B cell (primary cell): ENCODE measurements at places on chromosomes 5 and 9. TPM values are rescaled to one million over a fixed set of nuclear protein-coding genes. Genes with fewer than 3 reads are reported as not detected.

Gene CFAP90
- not detected in 2 replicates for polyA plus RNA-seq

Gene TIMD4
- polyA plus RNA-seq, result 0.07 and 0.16 TPM in 2 replicates

Gene ANKRD31
- 0.06 and 0.09 TPM in 2 replicates for polyA plus RNA-seq

Gene KCNV2
- not detected in 2 replicates for polyA plus RNA-seq

Gene CDH6
- not detected in 2 replicates for polyA plus RNA-seq

Gene PCA3
- polyA plus RNA-seq, result 0.09 TPM in 1 of 2 replicates, not detected in the other

Gene SPATA31A1
- polyA plus RNA-seq, result not detected in 2 replicates

Gene FREM1
- polyA plus RNA-seq, result not detected in 2 replicates

Gene CYLC2
- not detected in 2 replicates for polyA plus RNA-seq

Gene GPX3
- not detected in 2 replicates for polyA plus RNA-seq
